ENCODE measurements at places on chromosomes 6 and 20. TPM values are rescaled to one million over a fixed set of nuclear protein-coding genes. Genes with fewer than 3 reads are reported as not detected.

DNA sequence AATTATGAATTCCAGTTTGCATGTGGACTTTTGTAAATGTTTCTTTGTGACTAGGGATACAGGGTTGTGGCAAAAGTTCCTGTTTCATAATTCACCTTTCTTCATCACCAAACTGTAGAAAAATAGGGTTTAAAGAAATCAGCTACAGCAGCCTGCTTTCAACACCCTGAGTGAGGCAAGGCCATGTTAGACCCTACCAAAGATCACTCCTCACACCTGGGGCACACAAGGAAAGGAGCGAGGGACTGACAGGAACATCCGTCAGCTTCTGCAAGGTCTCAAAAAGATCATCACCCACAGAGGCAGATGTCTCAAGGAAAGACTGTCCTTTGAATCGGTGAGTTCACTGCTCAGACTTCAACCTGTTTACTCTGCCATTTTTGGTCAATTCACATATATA, 10.5 kb upstream of the STX11 start:
- DNase-seq, result no peak

Gene CTCFL
- not detected for total RNA-seq

Gene MOCS1
- total RNA-seq, result 1.3 TPM

Gene IYD
- not detected for total RNA-seq

- no peak for DNase-seq
These were observed 11.2 kb downstream of the RNGTT start for GRCh38 chr6:88952065-88952704.
